Activated T-cell treated with anti-CD3 and anti-CD28 coated beads, Interleukin-2, amount 50 U/mL, for 72 hours (primary cell): ENCODE measurements at places on chromosomes 1 and 21. TPM values are rescaled to one million over a fixed set of nuclear protein-coding genes. Genes with fewer than 3 reads are reported as not detected.
A peak's percentile ranks its signal among the peaks of the same experiment; 100 is the strongest.

GRCh38 chr1:45275054-45275453 lies 51.6 kb upstream of the HPDL start:
- H3K36me3 ChIP-seq = peaks cover 2% of the 10 kb centered on the region
- H3K4me3 ChIP-seq = no peak overlapping the region
- no peak for DNase-seq
- no peaks in the 10 kb centered on the region for H3K27me3 ChIP-seq

DNA sequence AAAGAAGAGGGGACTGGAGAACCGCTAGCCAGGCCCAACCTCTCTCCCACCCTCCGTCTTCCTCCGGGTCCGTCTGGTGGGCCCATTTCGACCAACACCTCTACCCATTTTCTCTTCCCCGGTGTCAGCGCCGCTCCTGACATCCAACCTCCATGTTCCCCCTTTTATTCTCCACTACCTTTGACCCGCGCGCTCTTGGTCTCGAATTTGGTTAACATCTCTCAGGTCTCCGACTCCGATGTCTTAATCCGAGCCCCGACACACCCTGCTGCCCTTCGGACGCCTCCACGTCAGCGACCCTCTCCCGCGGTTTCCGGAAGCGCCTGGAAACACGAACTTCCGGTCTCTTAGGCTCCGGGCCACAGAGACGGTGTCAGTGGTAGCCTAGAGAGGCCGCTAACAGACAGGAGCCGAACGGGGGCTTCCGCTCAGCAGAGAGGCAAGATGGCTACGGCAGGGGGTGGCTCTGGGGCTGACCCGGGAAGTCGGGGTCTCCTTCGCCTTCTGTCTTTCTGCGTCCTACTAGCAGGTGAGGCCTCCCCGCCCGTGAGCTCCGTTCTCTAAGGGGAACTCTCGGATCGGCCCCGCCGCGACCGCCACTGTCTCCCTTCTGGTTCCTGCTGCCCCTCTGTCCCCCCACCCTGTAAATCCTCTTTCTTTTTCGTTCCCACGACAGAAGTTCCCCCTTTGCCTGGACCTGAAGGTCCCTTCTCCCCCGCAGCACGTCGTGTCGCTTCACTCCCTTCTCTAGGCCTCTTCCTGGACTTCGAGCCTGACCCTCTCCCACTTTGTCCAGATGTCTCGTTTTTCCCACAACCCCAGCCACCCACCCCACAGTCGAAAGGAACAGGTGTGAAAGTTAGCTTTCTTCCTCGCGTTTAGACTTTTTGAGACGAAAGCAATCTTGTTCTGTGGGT lies at the start of the genes COPA and NCSTN:
TSS of gene COPA (minus strand) at position 298 of the 917 bp plus-strand sequence. CDS start at position 218, 80 bp downstream.
TSS of gene NCSTN (plus strand) at position 431 of the 917 bp plus-strand sequence. CDS start at position 445, 14 bp downstream.
- H3K27me3 ChIP-seq = no peaks in the 10 kb centered on the region
- peaks cover 21% of the 10 kb centered on the region for H3K36me3 ChIP-seq
- H3K4me3 ChIP-seq = peak within 1 kb of the TSS; percentile 96
- H3K27ac ChIP-seq = peak within 1 kb of the TSS; percentile 99

- peak overlapping the region; percentile 97 for H3K27ac ChIP-seq
- peaks cover 9% of the 10 kb centered on the region for H3K36me3 ChIP-seq
- H3K4me1 ChIP-seq = peaks cover 35% of the 10 kb centered on the region
- H3K4me3 ChIP-seq = peak overlapping the region; percentile 93
Measured at GRCh38 chr1:22452481-22452957, 868 bp downstream of the ZBTB40 start.

PSEN2 gene
- total RNA-seq = 11.7 TPM

DNA sequence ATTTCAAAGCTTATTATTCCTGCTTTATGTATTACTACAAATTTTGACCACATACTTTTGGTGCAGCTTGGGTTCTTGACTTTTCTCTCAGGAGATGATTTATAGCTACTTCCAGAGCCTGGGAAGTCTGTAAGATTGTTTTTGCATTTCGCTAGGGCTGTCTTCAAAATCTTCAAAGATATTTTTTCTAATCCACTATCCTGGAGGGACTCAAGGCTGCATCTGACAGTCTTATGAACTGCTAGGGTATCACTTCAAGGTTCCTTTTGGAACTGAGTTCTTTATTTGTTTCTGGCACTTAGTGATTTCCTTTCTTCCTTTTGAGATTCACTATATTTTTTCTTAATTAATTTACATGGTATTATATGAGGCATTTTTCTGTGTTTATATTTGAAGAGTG lies 90.0 kb upstream of the LYPLAL1 start:
- DNase-seq = no peak
- no peaks in the 10 kb centered on the region for H3K4me1 ChIP-seq
- no peaks in the 10 kb centered on the region for H3K36me3 ChIP-seq
- H3K4me3 ChIP-seq = no peak overlapping the region
- no peak overlapping the region for H3K27ac ChIP-seq

GRCh38 chr21:21156957-21157356 lies 158.7 kb downstream of the NCAM2 start:
- H3K27me3 ChIP-seq = no peaks in the 10 kb centered on the region
- no peak overlapping the region for H3K4me3 ChIP-seq
- DNase-seq = no peak

DNA sequence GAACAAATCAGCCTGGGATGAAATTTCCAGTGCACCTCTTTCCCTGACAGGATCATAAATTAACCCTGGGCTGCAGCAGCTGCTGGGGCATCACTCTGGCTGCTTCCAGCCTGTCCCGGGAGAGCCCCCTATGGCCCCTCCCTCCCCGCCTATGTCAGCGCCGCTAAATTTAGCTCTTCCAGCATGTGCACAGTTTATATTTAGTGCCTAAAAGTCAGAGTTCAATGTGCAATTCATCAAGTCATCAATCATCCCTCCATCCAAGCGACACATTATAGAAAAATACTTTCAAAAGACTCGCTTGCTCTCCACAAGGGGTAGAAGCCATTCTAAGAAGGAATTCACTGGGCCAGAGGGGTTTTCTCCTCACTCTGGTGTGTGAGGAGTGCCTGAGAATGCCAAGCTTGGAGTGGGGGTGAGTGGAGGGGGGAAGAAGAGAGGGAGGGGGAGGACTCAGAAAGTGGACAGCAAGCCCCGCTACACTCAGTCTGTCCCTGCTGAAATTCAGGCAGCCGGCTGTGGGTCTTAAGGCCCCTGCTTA lies 37.4 kb downstream of the XCL1 start:
- peaks cover 22% of the 10 kb centered on the region for H3K27me3 ChIP-seq
- no peaks in the 10 kb centered on the region for H3K36me3 ChIP-seq
- DNase-seq = no peak
- H3K4me1 ChIP-seq = no peaks in the 10 kb centered on the region
- H3K4me3 ChIP-seq = no peak overlapping the region

- H3K27me3 ChIP-seq = peaks cover 13% of the 10 kb centered on the region
- no peak for DNase-seq
- H3K4me3 ChIP-seq = no peak overlapping the region
Measured at GRCh38 chr1:64235910-64236309, 32.5 kb downstream of the UBE2U start.

OLFML3 gene
- 0.90 TPM for total RNA-seq

S100A8 gene
- not detected for total RNA-seq

KIFAP3 gene
- 27.1 TPM for total RNA-seq

KRTAP22-2 gene
- total RNA-seq = not detected

ANKRD34A gene
- 3.6 TPM for total RNA-seq

- DNase-seq = no peak
- H3K27ac ChIP-seq = no peak within 1 kb of the TSS
- H3K27me3 ChIP-seq = no peaks in the 10 kb centered on the region
- no peaks in the 10 kb centered on the region for H3K36me3 ChIP-seq
- no peaks in the 10 kb centered on the region for H3K4me1 ChIP-seq
Measured at GRCh38 chr1:152325111-152325510, at the start of gene FLG. TSS of gene FLG (minus strand) at chr1:152325239. CDS start at chr1:152315456, 9,783 bp downstream.

- peaks cover 12% of the 10 kb centered on the region for H3K36me3 ChIP-seq
- no peak for DNase-seq
- peak overlapping the region; percentile 100 for H3K27ac ChIP-seq
- H3K4me3 ChIP-seq = peak overlapping the region; percentile 100
- no peaks in the 10 kb centered on the region for H3K27me3 ChIP-seq
Measured at GRCh38 chr1:150365941-150366340, 2.0 kb downstream of the RPRD2 start.

DNA sequence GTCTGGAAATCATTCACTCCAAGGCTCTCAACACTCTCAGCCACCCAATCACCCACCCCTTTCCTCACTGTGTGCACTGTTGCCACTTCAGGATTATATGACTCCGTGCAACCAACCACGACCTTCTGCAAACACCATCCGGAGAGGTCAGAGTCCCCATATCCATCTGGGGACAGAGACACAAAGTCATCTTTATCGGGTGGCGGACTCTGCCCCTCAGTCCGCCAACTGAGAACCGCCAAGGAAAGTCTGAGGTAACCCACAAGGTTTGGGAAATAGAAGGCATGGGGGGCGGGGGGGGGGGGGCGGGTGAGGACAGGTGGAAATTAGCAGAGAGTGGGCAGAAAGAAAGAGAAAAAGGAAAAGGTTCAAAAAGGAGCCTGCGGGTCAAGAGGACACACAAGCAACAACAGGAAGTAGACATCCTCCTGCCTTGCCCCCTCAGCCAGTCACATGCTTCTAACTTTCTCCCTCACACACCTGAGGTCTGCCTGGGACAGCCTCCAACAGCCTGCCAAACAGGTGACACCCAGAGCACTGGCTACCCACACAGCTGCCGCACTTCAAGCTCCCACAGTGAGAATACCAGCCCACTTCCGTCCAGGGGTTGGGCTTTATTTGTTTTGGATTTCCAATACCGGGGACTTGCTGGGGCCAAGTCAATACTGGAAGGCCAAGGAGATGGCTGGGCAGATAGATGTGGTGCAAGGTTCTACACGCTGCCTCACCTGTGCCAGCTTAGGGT lies 58.1 kb downstream of the SSBP3 start:
- no peaks in the 10 kb centered on the region for H3K27me3 ChIP-seq
- H3K36me3 ChIP-seq = no peaks in the 10 kb centered on the region
- no peak overlapping the region for H3K4me3 ChIP-seq
- no peak for DNase-seq
- no peak overlapping the region for H3K27ac ChIP-seq
- peaks cover 38% of the 10 kb centered on the region for H3K4me1 ChIP-seq

- H3K4me3 ChIP-seq = no peak overlapping the region
- H3K4me1 ChIP-seq = no peaks in the 10 kb centered on the region
- no peak overlapping the region for H3K27ac ChIP-seq
- H3K27me3 ChIP-seq = peaks cover 3% of the 10 kb centered on the region
- no peaks in the 10 kb centered on the region for H3K36me3 ChIP-seq
Measured at GRCh38 chr1:221630236-221630635, 111.7 kb downstream of the DUSP10 start.

- peaks cover 39% of the 10 kb centered on the region for H3K4me1 ChIP-seq
- H3K4me3 ChIP-seq = no peak overlapping the region
- no peak for DNase-seq
- H3K27me3 ChIP-seq = no peaks in the 10 kb centered on the region
Measured at GRCh38 chr1:153845158-153845557, 70.0 kb downstream of the SLC27A3 start.

ZNF697 gene
- total RNA-seq = 0.26 TPM

GRCh38 chr1:159922511-159923202 lies 2.6 kb downstream of the TAGLN2 start:
- DNase-seq = no peak
- peaks cover 45% of the 10 kb centered on the region for H3K36me3 ChIP-seq
- no peaks in the 10 kb centered on the region for H3K27me3 ChIP-seq
- peaks cover 73% of the 10 kb centered on the region for H3K4me1 ChIP-seq

DNA sequence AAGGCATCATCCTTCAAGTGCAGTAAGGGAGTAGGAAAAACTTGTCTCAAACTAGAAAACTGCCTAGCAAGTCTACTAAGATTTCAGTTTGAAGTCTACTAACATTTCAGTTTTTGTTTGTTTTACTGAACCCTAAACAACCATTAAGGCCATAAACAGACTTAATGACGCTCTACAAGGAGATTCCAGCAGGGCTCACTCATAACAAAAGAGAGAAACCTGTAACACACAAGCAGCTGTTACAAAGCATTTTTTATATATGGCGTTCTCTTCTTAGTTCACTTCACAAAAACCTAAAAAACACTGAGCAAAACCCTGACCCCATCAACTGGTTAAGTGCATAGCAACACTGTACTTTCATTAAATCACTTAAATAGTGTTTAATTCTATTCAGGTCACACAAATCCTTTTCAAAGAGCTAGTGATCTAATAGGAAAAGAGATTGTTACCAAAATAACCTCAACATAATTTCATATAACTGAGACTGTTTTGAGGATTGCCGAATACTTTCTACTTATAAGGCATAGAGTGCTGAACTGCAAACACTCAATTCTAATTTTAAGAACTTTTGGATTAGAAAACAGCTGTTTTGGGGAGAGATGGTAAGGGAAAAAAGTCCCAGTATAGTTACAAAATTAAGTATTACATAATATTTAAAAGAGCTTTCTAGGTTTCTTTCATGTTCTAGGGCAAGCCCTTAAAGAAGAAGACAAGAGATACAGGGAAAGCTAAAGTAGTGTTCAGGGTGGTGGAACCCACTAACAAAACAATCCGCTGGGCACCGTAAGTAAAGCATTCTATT lies 1.4 kb downstream of the B3GALNT2 start:
- H3K4me1 ChIP-seq = peaks cover 30% of the 10 kb centered on the region
- H3K4me3 ChIP-seq = peak overlapping the region; percentile 99
- no peak for DNase-seq

SLC35F3 gene
- 0.24 TPM for total RNA-seq

DNA sequence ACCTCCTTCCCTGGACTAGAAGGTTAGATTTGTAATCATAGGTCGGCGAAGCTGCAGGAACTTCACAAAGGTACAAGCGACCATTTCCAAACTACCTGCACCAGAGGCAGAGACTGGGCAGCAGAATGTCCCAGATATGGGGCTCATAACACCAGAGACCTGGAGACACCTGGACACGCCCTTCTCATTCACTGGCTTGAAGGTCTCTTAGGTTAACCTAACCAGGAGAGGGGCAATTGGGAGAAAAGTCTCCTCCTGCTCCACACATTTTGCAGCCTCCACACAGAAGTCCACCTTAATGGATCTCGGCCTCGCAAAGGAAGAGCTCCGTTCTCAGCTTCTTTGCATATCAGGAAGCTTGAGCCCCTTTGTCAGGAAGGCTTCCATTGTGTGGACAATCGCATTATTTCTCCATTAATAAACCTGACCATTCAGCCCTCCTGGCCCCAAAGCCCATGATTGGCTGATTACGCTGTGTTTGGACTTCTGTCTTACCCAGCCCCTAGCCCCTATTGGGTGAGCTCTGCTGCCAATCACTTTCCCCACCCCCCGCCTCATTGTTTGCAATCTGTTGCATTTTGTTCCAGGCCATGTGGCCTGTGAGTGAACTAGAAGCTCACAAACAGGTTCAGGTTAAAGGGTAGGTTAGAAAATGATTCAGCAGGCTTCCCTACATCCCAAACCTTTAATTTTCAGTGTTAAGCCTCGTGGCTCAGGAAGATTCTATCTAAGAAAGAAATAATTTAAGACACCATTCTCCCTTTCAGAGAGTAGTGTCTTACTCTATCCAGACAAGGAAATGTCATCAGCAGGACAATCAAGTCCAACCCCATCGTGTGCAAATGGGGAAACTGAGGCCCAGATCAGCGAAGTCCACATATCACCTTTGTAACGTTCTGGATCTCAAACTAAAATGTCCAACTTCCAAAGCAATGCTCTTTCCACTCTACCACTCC lies 2.8 kb downstream of the MYCL start:
- DNase-seq = no peak
- no peak overlapping the region for H3K27ac ChIP-seq
- H3K4me3 ChIP-seq = no peak overlapping the region
- peaks cover 10% of the 10 kb centered on the region for H3K4me1 ChIP-seq
- no peaks in the 10 kb centered on the region for H3K36me3 ChIP-seq

GRCh38 chr1:27557596-27558340 lies 46.2 kb downstream of the AHDC1 start:
- no peak for DNase-seq
- peaks cover 27% of the 10 kb centered on the region for H3K4me1 ChIP-seq
- no peak overlapping the region for H3K4me3 ChIP-seq
- no peaks in the 10 kb centered on the region for H3K36me3 ChIP-seq
- H3K27ac ChIP-seq = no peak overlapping the region
- no peaks in the 10 kb centered on the region for H3K27me3 ChIP-seq
